ENCODE measurements at places on chromosomes 6 and 20.

DNA sequence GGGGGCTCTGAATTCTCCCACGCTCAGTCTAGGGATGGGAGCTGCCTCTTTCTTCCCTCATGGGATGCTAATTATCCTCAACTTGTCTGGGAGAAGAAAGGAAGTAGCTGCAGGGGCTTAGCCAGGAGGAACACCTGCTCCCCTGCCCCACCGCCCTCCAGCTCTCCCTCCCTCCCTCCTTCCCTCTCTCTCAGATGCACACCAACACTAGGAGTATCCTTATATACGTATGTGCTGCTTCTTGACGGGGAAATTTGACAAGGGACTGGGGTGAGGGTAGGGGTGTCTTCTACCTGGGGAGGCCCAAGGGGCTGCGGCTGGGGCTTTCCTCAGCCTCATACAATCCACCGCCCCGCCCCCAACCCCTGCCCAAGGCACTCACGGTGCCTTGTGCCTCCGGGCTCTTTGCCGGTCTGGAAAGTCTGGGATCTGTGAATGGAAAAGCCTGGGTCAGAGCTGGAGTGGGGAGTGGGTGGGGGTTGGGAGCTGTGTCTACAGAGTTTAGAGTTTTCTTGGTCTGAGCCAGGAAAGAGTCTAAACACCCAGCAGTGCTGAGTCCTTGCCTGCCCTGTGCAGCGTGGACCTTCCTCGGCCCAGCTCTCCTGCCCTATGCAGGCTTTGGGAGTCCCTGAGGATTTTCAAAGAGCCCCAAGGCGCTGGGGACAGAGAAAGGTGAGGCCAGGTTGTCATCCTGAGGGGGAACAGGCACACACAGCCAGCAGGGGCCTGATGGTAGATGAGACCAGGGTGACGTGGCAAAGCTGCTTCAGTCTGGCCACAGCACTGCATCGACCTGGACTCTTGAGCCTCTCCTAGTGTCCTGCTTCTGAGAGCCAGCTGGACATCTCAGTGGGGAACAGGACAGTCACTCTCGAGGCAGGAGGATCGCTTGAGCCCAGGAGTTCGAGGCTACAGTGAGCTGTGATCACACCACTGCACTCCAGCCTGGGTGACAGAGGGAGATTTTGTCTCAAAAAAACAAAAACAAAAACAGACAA, 29.3 kb upstream of the EMILIN3 start:
- DNase-seq: no peak

GRCh38 chr20:21052241-21052640, 53.9 kb downstream of the LINC00237 start:
- DNase-seq: no peak

GRCh38 chr6:121032268-121033006, 301.8 kb downstream of the TBC1D32 start:
- DNase-seq: no peak

DNA sequence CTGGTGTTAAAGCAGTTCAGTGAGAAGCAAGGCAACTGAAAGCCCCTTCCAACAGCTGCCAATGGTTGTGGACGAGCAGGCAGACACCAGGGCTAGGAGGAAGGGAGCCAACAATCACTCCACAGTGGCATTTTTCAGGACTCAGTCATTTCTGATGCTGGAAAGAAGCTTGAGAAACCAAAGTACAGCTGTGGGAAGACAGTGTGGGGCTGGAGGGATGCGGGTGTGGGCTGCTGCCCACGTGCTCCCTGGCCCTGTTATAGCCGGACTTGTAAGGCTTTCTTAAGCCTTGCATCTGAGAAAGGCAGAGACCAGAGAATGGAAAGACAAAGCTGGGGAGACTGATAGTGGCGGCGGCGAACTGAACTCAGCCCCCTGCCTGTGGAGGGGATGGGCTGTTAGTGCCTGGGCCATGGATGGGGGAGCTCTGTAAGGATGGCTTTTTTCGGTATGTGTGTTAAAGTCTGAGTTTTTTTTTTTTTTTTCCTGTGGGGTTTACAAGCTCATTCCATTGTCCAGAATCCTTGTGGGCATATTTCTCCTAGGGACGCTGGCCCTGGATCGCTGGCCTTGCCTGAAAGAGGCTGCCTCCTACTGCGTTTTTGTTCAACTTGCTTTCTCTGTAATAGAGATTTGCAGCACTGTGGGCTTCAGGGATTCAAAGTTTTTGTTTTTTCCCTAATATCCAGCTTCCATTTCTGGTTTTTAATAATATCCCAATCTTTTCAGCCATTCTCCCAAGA, 91.7 kb downstream of the GJA10 start:
- peak; percentile 45 for DNase-seq

DNA sequence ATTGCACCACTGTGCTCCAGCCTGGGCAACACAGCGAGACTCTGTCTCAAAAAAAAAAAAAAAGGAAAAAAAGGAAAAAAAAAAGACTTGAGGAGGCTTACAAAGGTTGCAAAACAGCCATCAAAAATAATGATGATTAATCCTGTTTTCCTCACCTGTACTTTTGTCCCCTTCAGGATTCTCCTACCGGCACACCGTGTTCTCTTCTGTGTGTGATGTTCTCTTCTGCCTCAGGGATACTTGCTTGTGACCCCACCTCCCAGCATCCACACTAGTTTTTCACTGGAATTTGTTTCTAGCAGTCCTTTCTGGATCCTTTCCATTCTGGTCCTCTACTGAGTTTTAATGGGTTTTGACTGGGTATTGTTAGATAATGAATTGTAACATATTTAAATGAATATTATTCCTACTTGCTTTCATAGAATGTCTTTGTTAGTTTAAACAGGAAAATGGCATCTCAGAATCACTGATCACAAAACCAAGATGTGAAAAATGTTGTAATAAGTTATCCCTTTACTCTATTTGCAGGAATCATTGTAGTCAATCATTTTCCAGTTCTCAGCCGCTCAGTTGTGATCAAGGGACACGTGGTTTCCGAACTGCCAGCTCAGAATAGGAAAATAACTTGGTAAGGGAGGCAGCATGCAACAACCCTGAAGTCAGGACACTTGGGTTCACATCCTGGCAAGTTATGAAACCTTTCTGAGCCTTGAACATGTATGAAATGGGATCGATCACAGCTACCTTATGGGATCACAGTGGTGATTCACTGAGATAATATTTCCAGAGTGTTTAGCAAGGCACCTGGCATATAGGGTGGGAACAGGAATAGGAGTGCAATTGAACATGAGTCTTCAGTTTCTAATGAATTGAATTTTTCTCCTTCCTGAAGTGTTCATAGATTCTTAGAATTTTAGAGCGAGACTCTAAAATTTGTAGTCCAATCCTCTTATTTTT, 8.5 kb downstream of the C6orf89 start:
- DNase-seq: no peak

GRCh38 chr6:110484321-110484720, 7.9 kb upstream of the SLC22A16 start:
- DNase-seq: no peak

- DNase-seq: no peak
Observed at GRCh38 chr6:30712441-30712945, 4.6 kb downstream of the MDC1 start.

DNA sequence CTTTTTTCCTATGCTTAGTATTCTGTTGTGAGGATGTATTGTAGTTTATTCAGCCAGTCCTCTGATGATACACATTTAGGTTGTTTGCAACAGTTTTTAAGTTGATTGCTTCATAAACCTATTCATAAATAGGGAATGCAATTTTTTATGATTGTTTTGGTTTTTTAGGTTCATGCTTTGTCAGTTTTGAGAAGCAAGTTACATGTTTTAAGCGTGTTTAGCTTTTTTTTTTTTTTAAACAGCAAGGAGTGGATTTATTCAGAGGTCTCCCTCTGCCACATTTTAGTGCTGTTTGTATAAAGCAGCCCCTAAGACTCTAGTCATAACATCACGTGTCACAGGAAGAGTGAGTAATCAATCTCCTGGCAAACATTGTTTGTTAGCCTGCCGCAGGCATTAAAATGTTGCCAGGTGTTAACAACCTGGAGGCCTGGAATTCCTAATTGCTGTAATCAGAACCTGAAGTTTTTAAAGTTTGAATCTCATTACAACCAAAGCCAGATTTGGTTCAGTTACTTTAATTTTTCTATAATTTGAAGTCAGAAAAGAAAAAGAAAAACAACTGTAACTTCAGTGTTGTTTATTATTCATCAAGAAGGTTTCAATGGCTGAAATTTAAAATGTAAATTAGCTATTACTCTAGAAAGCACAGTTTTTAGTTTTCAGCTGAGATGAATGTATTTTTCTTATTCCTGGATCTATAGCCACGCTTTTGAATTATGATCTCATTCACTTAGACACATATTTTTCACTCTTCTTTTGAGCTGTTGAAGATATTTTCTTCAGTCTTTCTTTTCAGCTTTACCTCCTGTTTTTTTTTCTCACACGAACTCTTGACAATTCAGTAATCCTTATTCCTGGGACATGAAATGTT, 59.2 kb downstream of the KCNS1 start:
- no peak for DNase-seq

DNA sequence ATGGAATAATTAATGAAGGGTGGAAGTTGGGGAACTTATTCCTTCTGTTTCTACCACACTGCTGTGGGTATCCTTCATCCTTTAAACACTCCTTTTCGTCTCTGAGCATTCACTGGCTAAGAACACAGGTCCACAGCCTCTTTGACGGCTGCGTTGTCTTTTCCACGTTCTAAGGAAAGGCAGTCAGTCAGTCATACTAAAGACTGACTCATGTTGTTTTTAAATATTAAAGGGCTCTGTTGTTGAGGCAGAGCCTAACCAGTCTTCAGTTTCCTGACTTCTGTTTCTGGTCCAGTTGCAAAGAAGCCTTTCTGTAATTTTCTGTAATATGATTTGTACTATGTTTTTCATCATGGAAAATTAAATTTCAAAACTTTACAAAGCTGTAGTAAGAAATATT, 48.0 kb downstream of the UST start:
- no peak for DNase-seq

DNA sequence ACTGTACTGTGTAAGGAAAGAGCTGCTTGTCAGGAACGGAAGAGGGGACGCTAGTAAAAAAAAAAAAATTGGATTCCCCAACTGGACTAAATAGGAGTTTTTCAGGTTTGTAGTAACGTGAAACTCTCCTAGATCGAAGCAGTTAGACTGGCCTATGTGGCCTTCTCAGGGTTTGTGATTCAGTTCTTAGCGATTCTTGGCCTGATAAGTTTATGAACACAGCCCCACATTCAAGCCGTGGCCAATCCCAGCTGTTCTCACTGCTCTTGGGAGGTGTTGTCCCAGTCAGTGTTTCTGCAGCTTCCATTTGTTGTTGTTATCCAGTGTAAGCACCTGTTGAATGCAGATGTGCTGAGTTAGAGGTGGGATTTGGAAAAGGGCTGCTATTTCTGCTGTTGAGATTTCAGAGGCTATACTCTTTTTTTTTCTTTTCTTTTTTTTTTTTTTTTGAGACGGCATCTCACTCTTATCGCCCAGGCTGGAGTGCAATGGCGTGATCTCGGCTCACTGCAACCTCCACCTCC, 29.7 kb downstream of the TAF8 start:
- DNase-seq: no peak

- no peak for DNase-seq
Observed at GRCh38 chr6:157235600-157236039, 87.7 kb downstream of the TMEM242 start.

- DNase-seq: no peak
Observed at GRCh38 chr6:70537266-70537665, 29.5 kb upstream of the SDHAF4 start.

DNA sequence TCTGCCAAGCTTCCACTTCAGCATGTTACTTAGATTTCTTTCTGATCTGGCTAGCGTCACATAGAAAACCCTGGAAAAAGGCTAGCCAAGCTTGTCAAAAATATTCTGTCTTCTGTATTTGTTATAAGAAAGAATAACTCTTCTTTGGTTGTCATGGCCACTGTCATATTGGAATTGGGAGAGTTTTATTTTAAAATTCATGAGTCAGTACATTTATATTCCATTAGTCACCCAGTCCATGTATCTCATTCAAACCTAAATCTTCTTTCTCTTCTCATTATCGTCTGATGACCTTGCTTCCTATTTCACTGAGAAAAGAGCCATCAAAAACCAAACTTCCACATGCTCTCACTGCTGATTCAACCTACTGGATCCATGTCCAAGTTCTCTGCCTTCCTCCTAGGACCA, 65.7 kb downstream of the EPM2A start:
- no peak for DNase-seq

DNA sequence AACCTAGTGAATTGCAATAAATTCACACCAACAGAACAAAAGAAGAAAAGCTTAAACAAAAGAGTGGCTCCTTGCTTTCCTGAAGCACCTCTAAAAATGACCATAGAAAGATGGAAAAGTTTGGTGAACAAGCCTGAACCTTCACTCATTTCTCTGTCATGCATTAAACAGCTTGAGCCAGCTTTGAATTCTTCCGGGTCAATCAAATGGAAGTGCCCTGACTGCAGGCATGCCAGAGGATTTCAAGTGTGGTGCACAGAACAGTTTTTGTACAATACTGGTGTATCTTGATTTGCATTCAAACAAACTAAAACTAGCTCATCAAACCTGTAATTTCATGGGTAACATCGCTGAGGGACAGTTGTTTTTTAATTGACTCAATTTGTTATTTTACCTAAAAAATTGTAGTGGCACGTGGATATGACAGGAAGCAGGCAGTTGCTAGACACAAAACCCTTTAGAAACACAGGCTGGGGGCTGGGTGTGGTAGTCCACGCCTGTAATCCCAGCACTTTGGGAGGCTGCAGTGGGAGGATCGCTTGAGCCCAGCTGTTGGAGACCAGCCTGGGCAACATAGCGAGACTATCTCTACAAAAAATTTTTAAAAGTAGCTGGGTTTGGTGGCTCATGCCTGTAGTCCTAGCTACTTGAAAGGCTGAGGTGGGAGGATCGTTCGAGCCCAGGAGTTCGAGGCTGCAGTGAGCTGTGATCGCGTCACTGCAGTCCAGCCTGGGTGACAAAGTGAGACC, 9.1 kb downstream of the CASS4 start:
- no peak for DNase-seq

DNA sequence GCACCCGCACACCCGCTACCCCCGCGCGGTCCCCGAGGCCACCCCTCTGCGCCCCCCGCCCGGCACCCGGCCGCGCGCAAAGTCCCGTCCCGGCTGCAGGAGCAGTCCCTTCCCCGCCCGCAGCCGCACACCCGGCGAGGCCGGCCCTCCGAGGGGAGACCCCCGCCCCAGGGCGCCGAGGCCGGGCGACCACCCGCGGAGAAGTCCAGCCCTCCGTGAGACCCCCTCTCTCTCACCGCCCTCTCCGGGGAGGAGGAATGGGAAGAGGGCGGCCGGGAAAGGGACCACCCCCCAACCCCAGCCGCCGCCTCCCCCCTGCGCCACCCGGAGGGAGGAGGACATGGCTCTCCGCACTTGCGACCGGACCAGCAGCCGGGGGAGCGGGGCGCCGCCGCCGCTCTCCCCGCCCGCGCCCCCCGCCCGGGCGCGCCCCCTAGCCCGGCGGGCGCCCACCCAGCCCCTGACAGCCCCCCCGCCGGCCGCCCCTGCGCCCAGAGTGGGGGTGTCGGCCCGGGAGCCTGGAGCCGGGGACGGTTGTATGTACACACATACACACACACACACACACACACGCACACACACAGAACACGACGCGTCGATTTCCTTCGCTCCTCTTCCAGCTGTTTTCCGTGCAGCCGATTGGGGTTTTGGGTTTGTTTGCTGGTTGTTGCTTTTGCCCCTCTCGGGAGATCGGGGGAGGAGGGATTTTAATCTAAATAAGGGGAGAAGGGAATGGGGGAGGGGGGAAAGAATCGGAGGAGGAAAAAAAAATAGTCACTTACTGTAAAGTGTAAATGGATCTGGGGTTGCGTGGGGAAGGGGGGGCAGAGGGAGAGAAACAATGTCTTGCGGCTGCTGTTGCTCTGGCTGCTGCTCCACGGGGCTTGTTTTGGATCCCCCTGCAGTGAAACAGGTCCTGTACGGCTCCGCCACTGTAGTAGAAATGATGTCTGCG, at the start of gene ATXN1:
ATXN1 (minus strand) TSS at position 945 of the 955 bp plus-strand sequence.
- peak; percentile 80 for DNase-seq

- no peak for DNase-seq
Observed at GRCh38 chr6:117548797-117549301, 53.5 kb downstream of the GOPC start.

GRCh38 chr20:59692139-59692538, 87.8 kb downstream of the PHACTR3 start:
- DNase-seq: no peak
